M059J (cell line): ENCODE measurements at places on chromosomes 7 and 10. TPM values are rescaled to one million over a fixed set of nuclear protein-coding genes. Genes with fewer than 3 reads are reported as not detected.

MAP3K8 gene
- 0.76 and 3.3 TPM in 2 replicates for total RNA-seq

MRC1 gene
- total RNA-seq: not detected in 2 replicates

ACSL5 gene
- 17.6 and 25.5 TPM in 2 replicates for total RNA-seq

SPDYE2 gene
- not detected in 2 replicates for total RNA-seq

MPP7 gene
- 0.94 and 1.7 TPM in 2 replicates for total RNA-seq

- no peak for DNase-seq
Measured at GRCh38 chr10:61749291-61749690, 86.6 kb downstream of the CABCOCO1 start.

DNA sequence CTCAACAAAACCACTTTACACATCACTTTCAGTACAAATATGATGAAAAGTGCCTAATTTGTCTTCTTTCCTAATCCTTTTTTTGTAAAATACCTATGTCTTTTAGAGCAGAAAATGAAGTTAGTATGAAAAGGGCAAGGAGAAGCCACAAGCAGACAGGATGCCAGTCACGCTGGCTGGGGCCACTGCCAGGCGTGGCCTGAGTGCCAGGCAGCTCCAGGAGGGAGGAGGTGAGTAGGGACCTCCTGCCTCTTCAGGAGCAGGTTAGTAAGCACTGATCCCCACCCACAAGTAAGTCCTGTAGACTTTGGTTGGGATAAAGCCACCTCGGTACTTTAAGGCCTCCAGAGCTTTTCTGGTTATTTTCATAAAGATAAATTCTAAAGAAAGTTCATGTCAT lies 432.0 kb downstream of the GRID1 start:
- no peak for DNase-seq

GRCh38 chr7:57177856-57178767 lies 45.9 kb upstream of the ZNF479 start:
- no peak for DNase-seq

GRCh38 chr10:24255115-24255880 lies 46.4 kb downstream of the KIAA1217 start:
- DNase-seq: no peak

GRCh38 chr7:112272921-112273561 lies 66.5 kb downstream of the ZNF277 start:
- DNase-seq: peak; percentile 48

- no peak for DNase-seq
Measured at GRCh38 chr7:45714521-45714820, 140.3 kb downstream of the ADCY1 start.

GRCh38 chr7:110050785-110051184 lies 1040.1 kb upstream of the LRRN3 start:
- no peak for DNase-seq

- peak; percentile 88 for DNase-seq
Measured at GRCh38 chr7:124688991-124689390, 76.6 kb downstream of the GPR37 start.

DNA sequence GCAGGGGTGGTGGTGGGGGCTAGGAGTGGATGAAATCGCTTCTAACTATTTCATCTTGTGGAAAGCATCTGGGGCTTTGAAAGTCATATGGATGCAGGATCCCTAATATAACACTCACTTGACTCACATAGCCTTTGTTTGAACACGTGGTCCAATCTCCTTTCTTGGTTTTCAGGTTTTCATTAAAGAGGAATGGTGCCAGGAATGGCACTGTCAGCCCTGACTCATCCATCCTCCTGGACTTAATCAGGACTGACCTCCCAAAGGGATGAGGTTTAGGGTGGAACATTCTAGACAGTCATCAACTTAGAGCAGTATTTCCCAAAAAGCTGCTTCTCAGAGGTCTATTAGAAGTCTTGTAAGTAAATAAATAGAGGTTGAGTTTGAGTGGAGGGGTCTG lies 162.0 kb upstream of the PLXNA4 start:
- DNase-seq: peak; percentile 95

GRCh38 chr10:102919992-102920739 lies 2.1 kb downstream of the CNNM2 start:
- peak; percentile 14 for DNase-seq
